ENCODE measurements at places on chromosomes 5 and 9. TPM values are rescaled to one million over a fixed set of nuclear protein-coding genes. Genes with fewer than 3 reads are reported as not detected.

DNA sequence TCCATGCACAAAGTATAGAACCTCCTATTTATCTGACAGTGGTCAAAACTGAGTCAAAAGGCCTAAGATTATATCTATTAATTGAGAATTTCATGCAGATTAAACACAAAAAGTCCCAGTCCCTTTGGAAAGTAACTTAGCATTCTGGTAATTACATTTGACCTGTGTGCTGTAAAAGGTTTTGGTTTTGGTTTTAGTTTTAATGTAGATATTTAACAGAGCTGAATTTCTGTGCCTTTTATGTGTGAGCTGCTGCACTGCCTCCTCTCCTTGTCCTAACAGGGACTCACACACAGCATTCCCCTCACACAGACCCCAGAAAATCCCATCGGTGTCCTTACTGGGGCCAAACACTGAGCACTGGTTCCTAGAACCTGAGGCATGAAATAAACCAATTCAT, 31.0 kb upstream of the FSD1L start:
- no peak for DNase-seq

Gene C8G
- not detected for total RNA-seq

DNA sequence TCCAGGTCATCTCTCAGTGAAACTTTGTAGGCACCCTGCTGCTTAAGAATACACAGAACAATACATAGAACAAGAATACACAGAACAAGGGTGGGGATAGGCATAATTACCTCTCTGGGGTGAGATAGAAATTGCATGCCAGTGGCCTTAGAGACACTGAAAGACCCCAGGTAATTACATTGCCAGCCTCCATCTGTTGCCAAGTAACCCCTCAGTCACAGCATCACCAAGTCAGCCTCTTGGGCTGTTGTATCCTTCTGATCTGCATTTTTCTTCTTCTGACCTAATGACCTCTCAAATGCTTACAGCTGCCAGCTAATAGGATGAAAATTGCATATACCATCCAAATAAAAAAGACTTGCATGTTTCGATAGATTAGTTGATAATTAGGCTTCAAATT, 167.7 kb downstream of the GRIA1 start:
- DNase-seq = no peak

DNA sequence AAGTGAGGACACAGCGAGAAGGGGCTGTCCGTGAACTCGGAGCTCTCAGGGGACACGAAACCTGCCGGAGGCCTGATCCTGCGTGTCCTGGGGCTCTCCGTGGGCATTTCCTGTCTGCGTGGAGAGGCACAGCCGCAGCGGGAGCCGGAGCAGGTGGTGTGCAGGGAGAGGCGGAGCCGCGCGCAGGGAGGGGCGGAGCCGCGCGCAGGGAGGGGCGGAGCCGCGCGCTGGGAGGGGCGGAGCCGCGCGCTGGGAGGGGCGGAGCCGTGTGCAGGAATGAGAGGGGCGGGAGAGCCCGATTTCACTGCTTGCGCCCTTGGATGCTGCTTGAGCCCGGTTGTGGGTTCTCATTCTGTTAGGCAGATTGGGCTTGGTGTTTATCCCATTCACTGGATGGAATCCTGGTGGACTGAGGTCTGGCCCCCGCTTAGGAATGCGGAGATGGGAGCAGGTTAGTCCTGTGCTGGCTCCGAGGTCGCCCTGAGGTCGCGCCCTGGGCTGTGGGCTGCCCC, 26.7 kb downstream of the NDUFS6 start:
- no peak for DNase-seq

GRCh38 chr9:26779062-26779461, 113.5 kb downstream of the CAAP1 start:
- DNase-seq = peak; percentile 34

- DNase-seq = no peak
These were observed 60.1 kb downstream of the ZDHHC21 start for GRCh38 chr9:14633148-14633547.

Gene ADRA1B
- total RNA-seq = 1.6 TPM

Gene GAS1
- 1.7 TPM for total RNA-seq

- DNase-seq = peak; percentile 95
These were observed 12.0 kb downstream of the PDGFRB start for GRCh38 chr5:150143350-150144245.

- peak; percentile 11 for DNase-seq
These were observed 177.2 kb downstream of the OSTF1 start for GRCh38 chr9:75265525-75265972.

- no peak for DNase-seq
These were observed 72.0 kb upstream of the C9orf72 start for GRCh38 chr9:27645161-27645840.

DNA sequence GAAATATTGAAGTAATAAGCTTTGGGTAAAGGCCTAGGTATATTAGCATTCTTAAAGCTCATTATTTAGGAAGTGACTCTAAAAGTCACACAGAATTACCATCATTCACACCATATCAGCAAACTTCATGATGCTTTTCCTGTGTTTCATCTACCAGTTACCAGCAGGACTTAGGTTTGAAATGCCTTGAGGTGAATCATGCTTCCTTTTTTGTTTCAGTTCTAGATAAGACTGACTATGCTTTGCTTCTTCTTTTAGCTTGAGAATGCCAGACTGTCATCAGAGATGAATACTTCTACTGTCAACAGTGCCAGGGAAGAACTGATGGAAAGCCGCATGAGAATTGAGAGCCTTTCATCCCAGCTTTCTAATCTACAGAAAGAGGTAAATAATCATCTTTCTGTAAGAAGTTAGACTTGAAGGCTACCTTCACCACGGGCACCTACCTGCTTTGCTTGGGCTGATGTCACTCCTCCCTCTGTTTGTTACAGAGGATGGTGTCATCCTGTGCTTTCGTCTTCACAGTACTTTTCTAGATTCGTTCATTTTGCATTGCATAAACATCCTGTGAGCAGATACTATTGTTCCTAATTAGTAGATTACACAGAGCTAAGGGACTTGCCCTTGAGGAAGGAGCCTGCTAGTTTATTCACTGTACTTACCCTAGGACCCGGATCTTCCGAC, 34.7 kb downstream of the LMNB1 start:
- DNase-seq = peak; percentile 88

- DNase-seq = no peak
These were observed 469.4 kb upstream of the TNC start for GRCh38 chr9:115587310-115587709.

DNA sequence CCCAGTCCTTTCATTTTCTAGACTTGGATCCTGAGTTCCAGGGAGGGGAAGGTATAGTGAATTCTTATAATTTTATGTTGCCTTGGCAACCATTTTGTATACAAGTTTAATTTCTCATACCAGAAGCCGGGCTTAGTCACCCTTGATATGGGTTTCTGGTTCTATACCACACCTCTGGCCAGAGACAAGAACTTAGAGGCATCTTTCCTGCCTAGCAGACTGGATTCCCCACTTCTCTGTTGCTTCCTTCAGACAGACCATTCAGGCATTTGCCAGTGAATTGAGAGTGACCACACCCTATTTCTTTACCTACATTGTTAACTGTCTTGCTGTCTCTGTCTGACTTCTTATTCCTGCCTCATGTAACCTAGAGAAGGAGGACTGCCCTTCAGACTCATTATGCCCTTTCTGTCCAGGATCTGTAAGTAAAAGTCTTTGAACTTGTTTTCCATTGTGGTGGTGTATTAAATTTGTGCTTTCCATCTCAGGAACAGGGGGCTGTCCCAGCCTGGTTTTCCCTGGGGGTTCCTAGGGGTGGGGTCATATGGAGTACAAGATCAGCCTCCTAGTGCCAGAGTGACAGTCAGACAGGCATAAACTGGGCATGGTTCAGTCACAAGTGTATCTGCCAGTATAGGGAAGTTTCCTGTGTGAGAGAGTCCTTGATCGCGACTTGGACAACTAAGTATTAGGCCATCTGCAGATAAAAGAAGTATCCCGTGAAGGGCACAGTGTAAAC, 27.4 kb downstream of the TNFSF8 start:
- DNase-seq = peak; percentile 47

Gene MEGF10
- total RNA-seq = not detected

DNA sequence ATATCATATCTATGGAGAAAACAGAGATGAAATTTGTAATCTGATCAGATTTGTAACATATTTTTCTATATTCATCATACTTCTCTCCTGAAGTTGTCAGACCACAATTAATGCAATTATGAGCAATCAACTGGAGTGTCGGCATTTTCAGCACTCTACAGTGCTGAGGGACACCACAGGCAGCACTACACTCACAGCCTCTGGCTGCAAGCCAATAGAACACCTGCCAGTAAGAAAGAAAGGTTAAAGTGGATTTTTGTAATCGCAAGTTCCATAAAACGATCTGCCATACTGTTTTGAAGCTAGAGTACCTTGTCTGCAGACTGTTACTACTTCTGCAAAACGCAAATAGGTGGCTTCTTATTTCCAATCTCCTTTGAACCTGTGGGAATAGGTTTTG, 147.6 kb downstream of the ADAMTS6 start:
- DNase-seq = no peak

Gene SLC36A1
- 21.8 TPM for total RNA-seq

GRCh38 chr9:95055851-95056551, 261.5 kb downstream of the FANCC start:
- no peak for DNase-seq

GRCh38 chr9:69674716-69675438, 2.7 kb upstream of the APBA1 start:
- DNase-seq = peak; percentile 23

DNA sequence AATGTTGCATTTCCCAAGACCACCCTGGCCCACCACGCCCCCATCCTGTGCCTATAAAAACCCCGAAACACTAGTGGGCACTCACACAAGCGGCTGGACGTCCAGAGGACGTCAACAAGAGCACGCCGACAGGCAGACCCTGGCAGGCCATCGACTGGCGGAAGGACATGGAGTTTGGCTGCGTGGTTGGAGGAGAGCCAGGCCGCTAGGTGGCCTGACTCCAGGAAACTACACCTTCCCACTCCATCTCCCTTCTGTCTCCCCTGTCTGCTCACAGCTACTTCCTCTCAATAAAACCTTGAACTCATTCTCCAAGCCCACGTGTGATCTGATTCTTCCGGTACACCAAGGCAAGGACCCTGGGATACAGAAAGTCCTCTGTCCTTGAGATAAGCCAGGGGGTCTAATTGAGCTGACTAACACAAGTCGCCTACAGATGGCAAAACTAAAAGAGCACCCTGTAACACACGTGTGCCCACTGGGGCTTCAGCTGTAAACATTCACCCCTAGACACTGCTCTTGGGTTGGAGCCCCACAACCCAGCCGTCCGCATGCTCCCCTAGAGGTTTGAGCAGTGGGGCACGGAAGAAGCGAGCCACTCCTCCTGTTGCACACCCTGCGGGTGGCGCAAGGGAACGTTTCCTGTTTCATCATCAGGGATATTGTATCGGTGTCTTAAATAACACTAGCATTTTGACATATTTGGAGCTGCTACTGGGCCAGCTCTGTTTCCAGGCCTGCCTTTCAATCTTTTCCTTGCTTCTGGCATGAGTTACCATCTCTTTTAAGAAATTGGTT, 54.5 kb upstream of the TAF11L2 start:
- no peak for DNase-seq

DNA sequence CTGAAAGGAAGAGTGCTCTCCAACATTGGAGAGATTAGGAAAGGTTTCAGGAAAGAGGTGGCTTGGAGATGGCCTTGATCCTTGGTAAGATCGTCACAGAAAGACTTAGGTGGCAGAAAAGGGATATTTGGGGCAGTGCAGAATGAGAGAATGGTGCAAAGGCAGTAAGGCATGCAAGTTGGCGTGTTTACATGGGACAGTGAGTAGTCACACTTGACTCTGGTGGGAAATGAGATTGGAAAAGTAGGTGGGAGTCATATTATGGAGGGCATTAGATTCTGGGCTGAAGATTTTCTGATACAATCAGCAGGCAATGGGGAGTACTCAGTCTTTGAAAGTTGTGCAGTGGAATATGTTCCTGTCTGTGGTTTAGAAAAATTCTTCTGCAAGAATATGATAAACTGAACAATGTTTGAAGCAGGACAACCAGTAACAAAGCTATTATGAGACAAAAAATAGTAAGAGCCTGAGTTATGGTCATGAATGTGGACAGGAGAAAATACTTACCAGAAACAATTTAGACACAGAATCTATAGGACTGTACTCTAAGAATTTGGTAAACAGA, 76.2 kb upstream of the ANKRD55 start:
- DNase-seq = no peak

Gene EQTN
- total RNA-seq = not detected

Gene CENPH
- total RNA-seq = 87.3 TPM

DNA sequence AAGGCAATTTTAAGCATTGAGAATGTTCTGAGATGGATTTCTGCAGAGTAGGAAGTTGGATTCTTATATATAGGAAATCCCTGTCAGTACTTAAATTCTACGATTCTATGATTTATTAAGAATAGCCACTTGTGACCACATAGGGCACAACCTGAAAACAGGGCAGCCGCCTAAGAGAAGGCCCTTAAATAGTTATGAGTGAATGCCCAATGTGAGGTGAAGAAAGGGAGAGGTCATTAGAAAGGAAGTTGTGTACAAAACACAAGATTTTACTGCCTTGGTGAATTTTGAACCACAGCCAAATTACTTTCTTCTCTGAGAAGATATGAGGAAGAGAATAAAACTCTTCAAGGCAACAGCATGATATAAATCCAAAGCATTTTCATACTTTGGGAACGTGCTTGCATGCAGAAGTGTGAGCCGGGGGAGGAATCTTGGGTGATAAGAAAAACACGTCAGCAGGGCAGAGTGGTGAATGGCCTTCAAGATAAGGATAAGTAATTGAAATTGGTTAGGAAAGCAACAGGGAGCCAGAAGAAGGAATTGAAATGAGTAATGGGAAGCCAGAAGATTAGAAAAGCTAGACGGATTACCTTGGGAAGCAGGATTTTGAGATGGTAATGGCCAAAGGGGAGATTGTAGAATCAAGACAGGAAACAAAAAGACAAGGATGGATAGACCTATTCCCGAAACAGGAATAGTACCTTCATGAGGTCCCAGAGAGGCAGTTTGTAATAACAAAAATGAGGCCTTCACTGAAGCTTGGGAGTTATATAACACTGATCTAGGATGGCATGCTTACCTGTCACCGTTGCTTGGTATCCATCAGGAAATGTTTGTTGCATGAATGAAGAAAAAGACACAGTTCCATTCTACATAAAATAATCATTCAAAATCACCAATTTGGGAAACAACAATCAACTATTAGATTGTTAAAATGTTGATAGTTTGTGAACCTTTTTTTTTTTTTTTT, 244.3 kb downstream of the PDE4D start:
- peak; percentile 86 for DNase-seq

DNA sequence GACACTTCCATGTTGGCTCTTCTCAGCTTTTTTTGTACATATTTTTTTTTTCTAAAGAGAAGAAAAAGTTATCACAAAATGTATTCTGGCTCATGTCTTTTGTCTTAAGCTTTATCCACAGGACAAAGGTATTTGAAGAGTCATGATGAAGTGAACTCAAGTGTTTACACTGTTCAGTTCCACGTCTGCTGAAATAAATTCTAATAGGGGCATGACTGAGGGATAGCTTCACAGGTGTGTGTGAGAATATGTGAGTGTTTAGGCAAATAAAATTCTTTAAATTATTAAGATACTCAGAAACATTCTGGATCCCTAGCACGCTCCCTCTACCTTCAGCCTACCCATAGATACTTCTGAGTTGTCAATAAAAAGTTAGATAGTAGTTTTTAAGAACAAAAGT, 59.8 kb downstream of the BAAT start:
- no peak for DNase-seq

Gene TMEM174
- total RNA-seq = not detected

- no peak for DNase-seq
These were observed 530 bp downstream of the RAPGEF1 start for GRCh38 chr9:131739133-131739958.

GRCh38 chr9:82363682-82364081, 375.1 kb downstream of the SPATA31D1 start:
- no peak for DNase-seq
